Fibroblast of skin of back (primary cell): ENCODE measurements at places on chromosomes 12 and 14.

DNA sequence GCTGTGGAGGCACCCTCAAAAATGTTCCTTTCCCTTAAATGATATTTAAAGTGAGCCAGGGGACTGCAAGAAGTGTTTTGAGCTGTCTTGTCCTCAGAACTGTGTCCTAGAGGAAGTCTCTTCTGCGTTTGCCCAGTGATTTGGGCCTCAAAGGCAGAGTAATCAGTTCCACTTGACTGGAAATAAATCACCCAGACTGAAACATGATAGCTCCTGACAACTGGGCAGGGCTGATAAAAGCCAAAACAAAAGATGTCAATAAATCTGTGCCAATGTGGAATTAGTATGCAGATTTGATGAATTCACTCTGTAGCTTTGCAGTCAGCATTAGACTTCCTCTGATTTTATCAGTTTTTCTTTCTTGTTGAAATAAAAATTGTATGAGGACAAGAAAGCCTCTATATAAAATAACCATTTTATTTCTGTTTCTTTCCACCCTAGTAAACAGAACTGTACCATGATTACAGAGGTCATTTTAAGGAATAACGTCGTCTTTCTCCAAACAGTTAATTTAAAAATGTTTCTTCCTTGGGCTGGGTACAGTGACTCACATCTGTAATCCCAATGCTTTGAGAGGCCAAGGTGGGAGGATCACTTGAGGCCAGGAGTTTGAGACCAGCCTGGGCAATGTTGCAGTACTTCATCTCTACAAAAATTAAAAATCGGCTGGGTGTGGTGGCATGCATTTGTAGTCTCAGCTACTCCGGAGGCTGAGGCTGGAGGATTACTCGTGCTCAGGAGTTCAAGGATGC is 180.8 kb downstream of the ERC1 start:
- no peak for DNase-seq

DNA sequence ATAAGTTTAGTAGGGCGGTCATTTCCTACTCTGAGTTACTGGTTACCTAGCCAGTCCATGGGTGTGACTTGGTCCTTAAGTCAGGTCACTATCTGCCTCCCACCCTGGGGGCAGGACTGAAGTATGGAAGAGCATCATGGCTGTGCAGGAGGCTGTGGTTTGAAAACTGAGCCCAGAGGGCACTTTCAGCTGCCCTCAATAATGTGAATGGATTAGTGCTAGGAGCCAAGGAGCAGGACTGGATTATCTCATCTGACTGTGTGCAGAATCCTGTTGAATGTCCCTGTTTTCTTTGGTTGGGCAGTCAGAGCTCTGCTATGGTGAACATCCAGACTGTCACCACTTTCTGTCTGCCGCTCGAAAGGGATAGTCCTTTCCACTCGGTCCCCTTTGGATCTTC is 1.6 kb downstream of the ATXN7L3B start:
- no peak for DNase-seq

GRCh38 chr14:88605594-88605993 is 42.8 kb downstream of the ZC3H14 start:
- DNase-seq: no peak

DNA sequence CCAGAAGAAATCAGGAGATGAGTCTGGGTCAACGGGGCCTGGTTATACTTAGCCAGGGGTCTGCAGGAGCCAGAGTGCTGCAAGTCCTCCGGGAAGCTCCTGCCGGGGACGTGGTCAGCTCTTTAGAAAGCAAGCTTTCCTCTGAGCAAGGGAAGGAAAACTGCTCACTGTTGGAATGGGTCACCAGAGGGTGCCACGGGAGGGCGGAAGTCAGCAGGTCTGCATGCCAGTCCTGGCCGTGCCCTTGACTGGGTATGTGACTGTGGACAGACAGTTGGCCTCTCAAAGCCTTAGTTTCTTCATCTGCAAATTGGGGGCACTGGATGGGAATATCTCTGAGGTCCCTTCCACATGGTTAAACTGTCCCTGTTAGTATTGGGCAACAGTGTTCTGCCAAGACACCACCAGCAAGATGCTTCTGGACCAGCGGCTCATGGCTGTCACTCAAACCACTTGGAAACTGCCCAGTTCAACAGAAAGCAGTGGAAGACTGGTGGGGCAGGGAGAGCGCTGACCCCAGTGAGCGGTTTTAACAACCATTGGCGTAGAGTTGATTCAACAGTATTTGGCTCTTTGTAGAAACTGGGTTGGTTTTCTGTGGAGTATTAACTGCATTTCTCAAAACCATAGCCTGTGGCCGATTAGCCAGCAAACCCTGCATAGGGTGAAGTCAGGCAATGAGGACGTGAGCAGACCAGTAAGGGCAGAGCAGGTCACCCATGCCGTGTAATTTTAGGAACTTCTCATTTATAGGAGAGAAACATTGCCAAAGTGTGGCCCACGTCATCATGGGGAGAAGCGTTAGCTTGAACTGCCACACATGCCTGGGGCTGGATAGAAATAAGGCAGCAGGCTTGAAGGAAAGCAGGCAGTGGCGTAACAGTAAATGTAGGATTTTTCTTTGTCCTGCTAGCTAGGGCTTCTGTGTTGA is 163.9 kb upstream of the PRMT8 start:
- DNase-seq: no peak

DNA sequence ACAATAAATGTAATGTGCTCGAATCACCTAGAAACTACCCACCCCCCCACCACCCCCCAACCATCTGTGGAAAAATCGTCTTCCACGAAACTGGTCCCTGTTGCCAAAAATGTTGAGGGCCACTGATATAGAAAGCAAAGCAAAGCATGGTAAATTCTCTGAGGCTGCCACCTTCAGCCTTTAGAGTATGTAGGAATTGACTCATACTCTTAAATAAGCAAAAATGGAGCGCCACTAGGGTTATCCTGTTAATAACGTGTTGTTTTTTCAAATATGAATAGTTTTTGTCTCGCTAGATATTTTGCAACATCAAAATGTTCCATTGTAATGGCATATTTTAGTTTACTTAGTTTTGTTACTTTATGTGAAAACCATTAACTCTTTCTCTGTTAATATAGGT is 18.2 kb downstream of the DYNC1H1 start:
- DNase-seq: peak; percentile 25

DNA sequence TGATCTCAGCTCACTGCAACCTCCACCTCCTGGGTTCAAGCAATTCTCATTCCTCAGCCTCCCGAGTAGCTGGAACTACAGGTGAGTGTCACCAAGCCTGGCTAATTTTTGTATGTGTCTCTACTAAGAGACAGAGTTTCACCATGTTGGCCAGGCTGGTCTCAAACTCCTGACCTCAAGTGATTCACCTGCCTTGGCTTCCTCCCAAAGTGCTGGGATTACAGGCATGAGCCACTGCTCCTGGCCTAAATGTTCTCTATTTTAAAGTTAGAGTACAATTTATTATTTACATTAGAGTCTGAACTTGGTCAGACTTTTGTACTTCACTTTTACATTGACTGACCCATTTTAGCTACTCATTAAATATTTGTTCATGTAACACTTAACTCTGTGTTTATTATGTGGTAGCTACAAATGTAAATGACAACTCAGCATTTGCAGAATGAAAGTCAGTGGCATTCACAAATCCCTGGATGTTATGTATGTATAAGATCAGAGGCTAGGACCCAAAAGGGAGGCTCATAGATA is 409.6 kb downstream of the APAF1 start:
- DNase-seq: no peak

DNA sequence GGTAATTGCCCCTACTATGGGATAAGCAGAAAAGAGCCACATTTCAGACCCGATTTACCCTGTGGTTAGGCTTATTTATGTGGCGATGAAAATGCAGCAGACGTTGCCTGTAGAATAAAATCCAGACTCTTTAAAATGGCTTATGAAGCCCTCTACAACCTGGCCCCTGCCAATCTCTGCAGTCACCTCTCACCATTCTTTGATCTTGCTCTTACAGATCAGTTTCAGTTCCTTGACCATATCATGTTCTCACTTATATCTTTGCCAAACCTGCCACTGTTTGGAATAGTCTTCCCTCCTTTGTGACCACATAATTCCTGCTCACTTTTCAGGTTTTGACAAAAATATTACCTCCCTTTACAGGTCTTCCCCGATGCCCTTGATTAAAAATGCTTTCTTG is 264.3 kb upstream of the GARIN6 start:
- DNase-seq: no peak

DNA sequence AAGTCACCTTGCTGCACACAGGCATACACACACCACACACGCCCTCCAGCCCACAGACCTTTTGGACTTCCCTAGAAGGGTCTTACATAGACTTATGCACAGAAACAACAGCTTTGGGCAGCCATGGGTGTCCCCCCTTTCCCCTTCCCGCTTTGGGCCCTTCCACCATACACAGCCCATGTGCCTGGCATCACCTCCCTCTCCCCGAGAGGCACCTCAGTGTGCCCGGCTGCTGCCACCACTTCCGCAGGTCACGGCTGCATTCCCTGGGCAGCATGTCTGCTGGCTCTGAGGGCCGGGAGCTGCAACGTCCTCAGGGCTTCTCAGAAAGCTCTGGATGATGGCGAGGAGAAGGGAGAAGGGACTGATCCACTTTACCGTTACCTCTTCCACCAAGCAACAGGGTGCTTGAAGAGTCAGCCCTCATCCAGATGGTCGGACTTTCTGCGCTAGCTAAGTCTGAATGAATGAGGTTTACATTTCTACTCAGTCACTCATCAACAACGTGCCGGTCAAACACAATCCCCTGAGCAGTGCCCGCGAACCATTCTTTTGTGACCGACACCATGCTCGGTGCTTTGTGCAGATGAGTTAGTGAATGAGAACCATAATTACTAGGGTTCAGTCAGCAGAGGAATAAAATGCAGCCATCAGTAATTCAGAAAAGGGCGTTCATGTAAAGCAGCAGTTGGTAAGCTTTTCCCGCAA is 72.2 kb upstream of the BCL11B start:
- DNase-seq: no peak

DNA sequence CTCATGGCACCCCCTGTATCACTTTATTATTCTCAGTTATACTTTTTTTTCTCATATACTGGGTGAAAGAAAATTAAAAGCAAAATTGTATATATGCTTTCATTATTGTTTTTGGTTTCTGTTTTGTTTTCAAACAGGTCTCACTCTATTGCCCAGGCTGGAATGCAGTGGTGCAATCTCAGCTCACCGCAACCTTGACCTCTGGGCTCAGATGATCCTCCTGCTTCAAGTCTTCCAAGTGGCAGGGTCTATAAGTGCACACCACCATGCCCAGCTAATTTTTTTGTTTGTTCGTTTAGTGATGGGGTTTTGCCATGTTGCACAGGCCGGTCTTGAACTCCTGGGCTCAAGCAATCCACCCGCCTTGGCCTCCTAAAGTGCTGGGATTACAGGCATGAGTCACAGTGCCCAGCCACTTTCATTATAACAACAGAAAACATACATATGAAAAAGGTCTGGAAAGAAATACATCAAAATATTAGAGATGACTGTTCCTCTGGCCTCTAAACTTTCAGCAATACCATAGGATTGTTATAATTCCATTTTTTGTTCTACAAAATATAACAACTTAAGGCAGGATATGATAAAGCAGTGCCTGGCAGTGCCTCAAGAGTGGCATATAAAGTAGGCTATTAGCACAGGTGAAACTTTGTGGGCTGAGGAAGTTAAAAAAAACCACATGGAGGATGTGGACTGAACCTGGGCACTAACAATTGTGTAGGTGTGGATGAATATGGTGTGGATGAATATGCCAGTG is 5.8 kb upstream of the NTN4 start:
- DNase-seq: no peak

DNA sequence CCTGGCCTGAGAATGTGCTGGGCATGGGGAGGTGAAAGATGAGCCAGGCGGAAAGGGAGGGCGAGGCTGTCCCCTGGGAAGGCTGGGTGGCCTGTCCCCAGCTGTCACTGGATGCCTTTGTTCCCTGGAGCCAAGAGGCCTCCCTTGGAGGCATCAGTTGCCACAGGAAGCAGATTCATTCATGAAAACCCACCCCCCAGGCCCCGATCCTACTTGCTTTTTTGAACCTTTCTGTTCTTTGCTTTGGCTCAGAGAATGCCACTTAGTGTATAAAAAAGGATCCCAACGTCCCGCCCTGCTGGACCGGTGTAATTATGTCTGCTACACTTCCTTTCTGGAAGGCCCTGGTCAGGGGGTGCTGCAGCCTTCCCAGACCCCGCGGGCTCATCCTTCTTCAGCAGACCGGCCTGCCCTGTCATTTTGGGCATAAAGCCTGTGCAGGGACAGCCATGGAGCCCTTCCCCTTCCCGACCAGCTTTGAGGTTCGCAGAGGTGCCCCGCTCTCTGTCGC is 220.2 kb downstream of the SLC41A2 start:
- DNase-seq: peak; percentile 48

DNA sequence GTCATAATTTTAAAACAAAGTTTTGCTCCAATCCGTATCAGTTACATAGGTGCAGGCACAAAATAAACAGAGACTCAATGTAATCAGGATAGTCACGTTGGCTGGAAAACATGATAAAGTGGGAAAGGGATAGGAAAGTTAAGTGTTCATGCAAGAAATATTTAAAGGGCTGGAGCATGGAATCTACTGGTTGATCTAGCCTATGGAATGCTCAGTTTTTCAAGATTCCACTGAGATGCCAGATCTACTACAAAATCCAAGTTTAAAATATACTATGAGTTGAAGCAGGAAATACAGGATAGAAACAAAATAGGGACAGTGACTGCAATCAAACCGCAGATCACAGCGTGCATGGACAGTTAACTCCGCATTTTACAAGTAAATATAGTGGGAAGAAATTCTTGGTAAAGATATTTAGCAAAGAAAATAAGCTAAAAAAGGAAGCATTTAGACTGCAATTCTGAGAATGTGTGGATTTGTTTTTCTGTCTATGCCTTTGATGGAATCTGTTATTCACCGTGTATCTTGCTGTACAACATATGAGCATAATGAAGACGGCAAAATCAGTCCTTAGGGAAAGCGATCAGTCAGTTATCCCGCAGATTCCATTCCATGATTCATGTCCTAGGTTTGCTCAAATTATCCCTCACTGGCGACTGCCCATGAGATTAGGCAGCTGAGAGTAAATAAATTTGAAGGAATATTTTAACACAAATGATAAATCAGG is 1044.3 kb downstream of the FLRT2 start:
- DNase-seq: peak; percentile 90

- DNase-seq: no peak
Measured at GRCh38 chr14:56952766-56953473, 142.6 kb upstream of the OTX2 start.

- no peak for DNase-seq
Measured at GRCh38 chr14:105075379-105076295, 10.4 kb upstream of the GPR132 start.

DNA sequence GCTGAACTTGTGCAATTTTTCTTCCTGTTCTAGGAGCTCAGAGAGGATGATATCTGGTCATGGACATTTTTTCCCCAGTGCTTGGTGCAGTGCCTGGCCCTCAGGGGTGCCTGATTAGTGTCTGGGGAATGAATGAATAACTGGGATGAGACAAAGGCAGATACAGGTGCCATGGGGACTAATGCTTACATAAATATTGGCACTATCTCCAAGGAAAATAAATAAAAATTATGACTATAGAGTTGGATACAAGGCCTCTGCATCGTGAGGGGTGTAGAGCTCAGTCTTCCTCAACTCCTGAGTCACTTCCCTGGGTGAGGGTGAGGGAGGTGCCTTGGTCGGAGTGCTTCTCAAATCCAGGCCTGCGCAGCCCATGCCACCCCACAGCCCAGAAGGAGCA is 188.6 kb downstream of the KCNA5 start:
- peak; percentile 42 for DNase-seq
